ENCODE measurements at places on chromosomes 4 and X.
A peak's percentile ranks its signal among the peaks of the same experiment; 100 is the strongest.

DNA sequence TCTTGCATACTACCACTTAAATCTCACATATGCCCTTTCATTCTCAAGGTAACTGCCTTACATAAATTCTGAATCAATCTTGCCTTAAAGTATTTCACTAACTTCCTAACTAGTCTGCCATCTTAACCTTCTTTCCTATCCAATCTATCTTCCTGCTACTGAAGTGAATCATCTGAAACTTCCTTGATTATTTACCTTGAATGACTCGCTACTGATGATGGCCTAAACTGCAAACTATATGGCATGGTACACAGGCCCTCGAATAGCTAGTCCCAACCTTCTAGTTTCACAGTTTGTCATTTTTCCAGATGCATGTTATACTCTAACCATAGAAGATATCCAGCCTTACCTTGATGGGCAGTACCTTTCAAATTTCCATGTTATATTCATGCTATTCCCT lies 19.9 kb downstream of the PHKA1 start:
- DNase-seq: no peak

- DNase-seq: peak; percentile 34
Observed at GRCh38 chr4:22090661-22091351, 142.2 kb upstream of the KCNIP4 start.

GRCh38 chrX:8738588-8739189 lies 6.8 kb upstream of the ANOS1 start:
- DNase-seq: peak; percentile 35

DNA sequence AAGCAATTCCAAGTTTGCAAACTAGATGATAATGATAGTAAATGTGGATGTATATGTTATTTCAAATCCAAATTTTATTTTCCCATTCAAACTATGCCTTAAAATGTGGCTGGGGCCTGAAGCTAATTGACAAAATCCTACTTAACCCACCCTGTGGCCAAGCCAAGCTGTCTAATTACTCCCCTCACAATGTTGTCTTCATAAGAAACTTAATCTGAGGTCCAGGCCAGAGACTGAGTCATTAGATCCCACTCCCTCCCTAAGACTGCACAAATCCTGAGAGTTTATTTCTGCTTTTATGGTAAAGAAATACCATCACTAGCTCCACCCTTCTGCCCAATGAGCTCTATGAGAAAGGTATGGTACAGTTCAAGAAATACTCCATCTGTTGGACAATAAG lies 16.6 kb downstream of the SMPX start:
- DNase-seq: no peak

DNA sequence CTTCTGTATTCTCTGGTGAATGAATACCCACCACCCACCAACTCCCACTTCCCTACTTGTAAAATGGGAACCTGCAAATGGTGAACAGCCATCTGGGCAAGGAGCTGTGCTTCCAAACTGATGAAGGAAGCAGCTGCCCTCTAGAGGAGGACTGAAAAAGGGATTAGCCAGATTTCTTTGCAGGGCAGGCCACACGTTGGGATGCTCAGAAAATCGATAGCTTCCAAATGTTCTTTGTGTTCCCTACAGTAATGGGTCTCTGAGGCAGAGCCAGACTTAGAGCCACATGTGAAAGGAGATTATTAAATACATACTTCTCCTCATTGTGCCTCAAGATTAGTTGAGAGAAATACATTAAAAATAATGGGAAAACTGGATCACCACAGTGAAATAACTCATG lies 39.3 kb upstream of the LPAR4 start:
- DNase-seq: peak; percentile 41
